Naive thymus-derived CD8-positive, alpha-beta T cell (primary cell): ENCODE measurements at places on chromosomes 1 and 21.
A peak's percentile ranks its signal among the peaks of the same experiment; 100 is the strongest.

DNA sequence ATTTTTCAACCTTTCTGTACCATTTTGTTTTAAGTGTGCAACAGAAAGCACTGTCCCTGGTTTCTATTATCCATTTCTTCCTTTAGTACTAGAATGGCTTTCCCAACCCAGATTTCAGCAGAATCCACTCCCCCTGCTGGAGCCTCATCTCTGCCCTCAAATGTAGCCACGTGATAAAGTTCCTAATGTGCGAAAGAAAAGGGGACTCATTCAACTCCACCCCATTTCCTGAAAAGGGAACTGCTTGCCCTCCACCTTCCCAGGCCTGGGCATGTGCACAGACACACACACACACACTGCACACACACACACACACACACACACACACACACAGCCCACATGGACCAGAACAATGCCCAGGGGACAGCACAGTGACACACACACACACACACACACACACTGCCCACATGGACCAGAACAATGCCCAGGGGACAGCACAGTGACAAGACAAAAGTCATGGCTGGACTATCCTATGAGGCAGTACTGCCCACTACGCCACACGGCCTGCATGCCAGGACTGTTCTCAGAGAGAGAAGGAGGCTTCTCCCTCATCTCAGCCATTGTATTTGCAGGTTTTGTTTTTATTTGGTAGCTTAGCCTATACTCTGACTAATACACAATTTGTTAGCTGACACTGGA lies 33.2 kb downstream of the PACC1 start:
- DNase-seq = no peak
- no peak overlapping the region for H3K27ac ChIP-seq
- peaks cover 20% of the 10 kb centered on the region for H3K4me1 ChIP-seq
- peaks cover 5% of the 10 kb centered on the region for H3K36me3 ChIP-seq
- no peaks in the 10 kb centered on the region for H3K27me3 ChIP-seq

- H3K27ac ChIP-seq = no peak overlapping the region
- H3K4me1 ChIP-seq = peaks cover 2% of the 10 kb centered on the region
- no peaks in the 10 kb centered on the region for H3K36me3 ChIP-seq
- H3K27me3 ChIP-seq = no peaks in the 10 kb centered on the region
- DNase-seq = no peak
- H3K4me3 ChIP-seq = no peak overlapping the region
These were observed 19.9 kb upstream of the EDN2 start for GRCh38 chr1:41504114-41505035.

- no peak overlapping the region for H3K27ac ChIP-seq
- no peak overlapping the region for H3K4me3 ChIP-seq
- H3K4me1 ChIP-seq = no peaks in the 10 kb centered on the region
- H3K27me3 ChIP-seq = no peaks in the 10 kb centered on the region
- H3K36me3 ChIP-seq = no peaks in the 10 kb centered on the region
These were observed 18.9 kb downstream of the ADGRL2 start for GRCh38 chr1:81819613-81820012.

DNA sequence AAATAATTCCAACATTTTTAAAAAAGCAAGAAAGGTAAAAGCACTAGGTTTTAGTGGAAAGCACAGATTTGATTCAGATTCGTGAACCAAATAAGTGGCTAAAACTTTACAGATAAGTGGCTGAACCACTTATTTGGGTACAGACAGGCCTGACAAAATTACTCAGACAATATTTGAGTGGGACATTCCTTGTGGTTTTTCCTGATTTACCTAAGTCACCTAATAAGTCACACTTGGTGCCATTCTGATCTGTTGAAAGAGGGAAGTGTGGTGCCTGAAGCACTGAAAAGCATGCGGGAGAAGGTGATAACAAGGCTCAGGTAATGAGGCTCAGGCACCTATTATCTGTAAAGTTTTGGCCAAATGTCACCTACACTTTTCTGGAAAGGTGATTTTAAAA lies 81.6 kb upstream of the CD55 start:
- no peaks in the 10 kb centered on the region for H3K27me3 ChIP-seq
- H3K36me3 ChIP-seq = peaks cover 6% of the 10 kb centered on the region
- no peak overlapping the region for H3K27ac ChIP-seq
- H3K4me1 ChIP-seq = peaks cover 2% of the 10 kb centered on the region
- no peak for DNase-seq
- no peak overlapping the region for H3K4me3 ChIP-seq

DNA sequence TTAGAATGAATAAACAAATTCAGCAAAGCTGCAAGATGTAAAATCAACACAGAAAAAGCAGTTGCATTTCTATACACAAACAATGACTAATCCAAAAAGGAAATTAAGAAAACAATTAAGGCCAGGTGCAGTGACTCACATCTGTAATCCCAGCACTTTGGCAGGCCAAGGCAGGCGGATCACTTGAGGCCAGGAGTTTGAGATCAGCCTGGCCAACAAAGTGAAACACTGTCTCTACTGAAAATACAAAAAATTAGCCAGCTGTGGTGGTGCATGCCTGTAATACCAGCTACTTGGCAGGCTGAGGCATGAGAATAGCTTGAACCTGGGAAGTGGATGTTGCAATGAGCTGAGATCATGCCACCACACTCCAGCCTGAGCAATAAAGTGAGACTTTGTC lies 22.3 kb downstream of the THEM4 start:
- DNase-seq = no peak
- peaks cover 16% of the 10 kb centered on the region for H3K4me1 ChIP-seq
- H3K27ac ChIP-seq = no peak overlapping the region
- no peak overlapping the region for H3K4me3 ChIP-seq

DNA sequence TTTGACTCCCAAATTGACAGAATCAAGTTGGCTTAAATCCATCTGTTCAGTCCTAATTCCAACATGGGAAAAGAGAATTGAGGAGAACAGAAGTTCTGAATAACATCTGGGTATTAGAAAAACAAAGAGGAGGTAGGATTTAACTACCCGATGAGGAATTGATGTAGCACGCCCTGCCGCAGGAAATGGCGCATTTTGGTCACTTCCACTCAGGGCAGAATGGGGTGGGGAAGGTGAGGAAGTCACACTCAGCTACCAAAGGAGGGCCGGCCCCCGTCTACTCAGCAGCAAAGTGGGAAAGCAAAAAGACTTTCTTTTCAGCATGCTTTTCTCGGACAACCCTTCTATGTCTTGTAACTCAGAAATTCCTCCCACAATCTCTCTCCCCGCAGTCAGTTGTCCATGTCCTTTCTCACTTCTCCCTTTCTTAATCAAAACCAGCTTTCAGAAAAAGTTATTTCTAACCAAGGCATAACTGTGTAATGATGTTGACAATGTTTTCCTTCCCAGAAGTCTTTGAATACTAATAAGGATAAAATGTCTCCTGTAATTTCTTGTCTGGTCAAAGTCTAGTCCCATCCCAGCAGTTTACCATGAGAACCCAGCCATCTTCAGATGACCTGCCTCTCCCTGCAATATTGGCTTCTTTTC lies 60.5 kb upstream of the SIPA1L2 start:
- H3K4me1 ChIP-seq = no peaks in the 10 kb centered on the region
- no peaks in the 10 kb centered on the region for H3K36me3 ChIP-seq
- no peak for DNase-seq
- no peak overlapping the region for H3K4me3 ChIP-seq
- peak overlapping the region; percentile 3 for H3K27ac ChIP-seq

DNA sequence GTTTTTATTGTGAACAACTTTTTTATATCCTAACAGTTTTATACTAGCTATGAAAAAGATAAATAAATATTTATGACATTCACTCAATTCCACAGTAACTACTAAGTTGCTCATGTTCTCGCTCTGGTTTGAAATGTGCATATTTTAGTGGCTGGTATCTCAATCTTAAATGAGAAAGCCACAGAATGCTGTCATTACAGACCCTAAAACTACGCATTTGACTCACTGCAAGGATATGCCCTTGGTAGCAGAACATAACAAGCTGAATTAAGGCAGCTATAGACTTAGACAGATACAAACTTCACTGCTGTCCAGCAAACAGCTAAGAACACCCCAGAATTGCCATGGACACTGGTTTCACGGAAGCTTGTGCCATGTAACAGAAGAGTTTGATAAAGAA lies 19.0 kb downstream of the DAB1 start:
- H3K27ac ChIP-seq = no peak overlapping the region
- H3K4me3 ChIP-seq = no peak overlapping the region
- no peaks in the 10 kb centered on the region for H3K4me1 ChIP-seq
- H3K27me3 ChIP-seq = peaks cover 15% of the 10 kb centered on the region
- H3K36me3 ChIP-seq = no peaks in the 10 kb centered on the region
- DNase-seq = no peak

GRCh38 chr1:46012236-46012635 lies 120.2 kb downstream of the PIK3R3 start:
- H3K36me3 ChIP-seq = peaks cover 4% of the 10 kb centered on the region
- H3K4me3 ChIP-seq = no peak overlapping the region
- H3K27me3 ChIP-seq = no peaks in the 10 kb centered on the region
- no peak for DNase-seq
